Erythroblast (primary cell): ENCODE measurements at places on chromosomes 2 and 18.

GRCh38 chr2:831622-832021 is 119.0 kb upstream of the SNTG2 start:
- no peak for DNase-seq

DNA sequence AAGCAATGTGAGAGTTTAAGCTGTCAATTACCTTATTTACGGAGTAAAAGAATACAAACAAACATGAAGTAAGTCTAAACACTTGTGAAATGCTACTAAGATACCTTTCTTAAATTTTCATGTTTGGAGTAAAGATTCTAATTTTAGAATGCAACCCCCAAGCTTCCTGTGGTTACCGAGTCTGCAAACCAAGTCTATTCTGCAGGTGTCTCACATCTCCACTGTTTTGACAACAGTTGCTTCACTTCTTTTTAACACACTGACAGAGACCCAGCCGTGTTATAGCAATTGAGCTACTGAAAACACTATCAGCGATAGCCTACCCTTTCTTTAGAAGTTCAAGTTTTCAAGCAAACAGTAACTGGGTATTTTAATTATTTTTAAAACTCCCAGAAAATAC is 608.3 kb downstream of the ERBB4 start:
- no peak for DNase-seq

DNA sequence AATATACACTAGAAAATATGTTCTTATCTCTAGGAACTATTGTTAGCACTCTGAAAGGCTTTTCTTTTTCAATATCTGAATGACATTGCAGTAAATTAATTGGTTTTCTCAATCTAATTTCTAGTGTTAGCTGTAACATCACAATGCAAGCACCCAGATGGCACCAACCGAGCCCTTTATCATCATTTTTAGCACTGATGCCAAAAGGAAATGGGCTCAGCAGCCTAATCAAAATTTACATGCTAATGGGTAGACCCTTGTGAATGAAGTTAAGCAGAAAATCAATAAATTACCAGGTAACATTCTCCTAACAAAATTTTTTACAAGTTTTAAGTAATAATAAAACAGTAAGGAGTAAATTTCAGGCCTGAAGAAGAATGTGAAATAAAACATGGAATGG is 53.5 kb upstream of the PGAP1 start:
- DNase-seq, result no peak

- DNase-seq, result no peak
These were observed 30.5 kb downstream of the SLC39A10 start for GRCh38 chr2:195687320-195688086.

GRCh38 chr2:78541451-78542267 is 483.8 kb upstream of the REG3G start:
- no peak for DNase-seq

DNA sequence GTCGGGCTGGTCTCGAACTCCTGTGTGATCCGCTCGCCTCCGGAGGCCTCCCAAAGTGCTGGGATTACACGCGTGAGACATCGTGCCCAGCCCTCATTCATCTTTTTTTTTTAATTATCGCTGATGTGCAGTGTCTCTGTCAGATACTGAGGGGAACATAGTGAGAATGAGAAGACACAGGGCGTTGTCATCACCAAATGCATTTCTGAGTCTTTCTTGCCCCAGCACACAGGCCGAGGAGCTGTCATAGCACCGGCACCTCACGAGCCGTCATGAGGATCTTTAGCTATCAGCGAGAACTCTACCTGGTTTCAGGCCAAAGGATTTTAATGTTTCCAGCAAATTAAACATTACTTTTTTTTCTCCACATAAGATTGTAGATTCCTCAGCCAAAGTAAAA is 548.0 kb upstream of the SOX11 start:
- no peak for DNase-seq

DNA sequence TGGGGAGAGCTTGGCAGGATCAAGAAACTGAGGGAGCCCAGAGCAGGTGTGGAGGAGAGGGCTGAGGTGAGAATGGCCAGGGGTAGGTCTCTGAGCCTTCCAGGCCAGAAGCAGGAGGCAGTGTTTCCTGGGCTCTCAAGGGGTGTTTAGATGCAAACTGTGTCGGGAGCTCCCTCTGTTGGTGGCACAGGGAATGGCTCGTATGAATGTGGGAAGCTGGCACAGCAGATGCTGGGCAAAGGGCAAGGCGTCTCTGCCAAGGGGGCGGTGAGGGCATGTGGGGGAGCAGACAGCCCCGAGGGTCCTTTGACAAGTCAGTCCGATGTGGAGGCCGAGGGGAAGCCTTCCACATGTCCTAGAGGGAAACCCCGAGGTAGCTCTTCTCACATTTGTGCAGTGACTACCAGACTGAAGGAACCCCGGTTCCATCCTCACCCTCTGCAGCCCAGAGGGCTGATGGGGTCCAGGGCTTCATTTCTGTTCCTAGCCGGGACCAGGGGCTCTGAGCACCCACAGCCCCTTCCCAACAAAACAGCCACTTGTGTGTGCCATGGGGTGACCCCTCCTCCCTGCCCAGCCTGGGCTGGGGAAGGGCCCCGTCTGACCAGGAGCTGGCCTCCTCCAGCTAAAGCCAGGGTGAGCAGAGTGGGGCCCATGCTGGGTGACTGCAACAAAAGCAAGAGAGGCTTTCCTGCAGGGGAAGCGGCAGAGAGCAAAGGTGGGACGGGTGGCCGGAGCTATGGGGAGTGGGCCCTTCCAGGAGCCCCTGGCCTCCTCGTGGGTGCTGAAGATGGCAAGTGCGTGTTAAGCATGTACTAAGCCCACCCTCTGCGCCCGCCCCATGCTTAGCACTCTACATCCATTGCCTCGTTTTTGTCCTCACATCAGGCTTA is 103.4 kb downstream of the SEPTIN10 start:
- peak; percentile 44 for DNase-seq

GRCh38 chr2:220528180-220528675 is 900.8 kb downstream of the SLC4A3 start:
- DNase-seq, result no peak

GRCh38 chr2:218474527-218474926 is 55.6 kb downstream of the VIL1 start:
- no peak for DNase-seq

DNA sequence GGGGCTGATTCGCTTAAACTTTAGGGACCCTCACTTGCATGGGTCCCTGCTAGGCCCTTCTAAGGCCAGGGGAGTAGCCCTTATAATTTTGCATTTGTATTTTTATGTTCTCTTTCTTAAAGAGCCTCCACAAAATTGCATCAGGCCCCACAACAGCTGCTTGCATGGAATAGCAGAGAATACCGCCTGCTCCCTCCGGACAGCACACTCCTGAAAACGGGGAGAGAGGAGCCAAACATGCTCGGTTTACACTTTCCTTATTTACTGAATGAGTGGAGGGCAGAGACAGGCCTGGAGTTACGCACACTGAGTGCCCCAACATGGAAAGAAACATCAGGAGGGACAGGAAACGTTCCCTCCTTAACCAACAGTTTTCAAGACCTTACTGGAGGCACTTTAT is 132.2 kb downstream of the ANTXR1 start:
- no peak for DNase-seq

GRCh38 chr2:98985905-98986666 is 50.1 kb upstream of the CRACDL start:
- DNase-seq, result no peak

DNA sequence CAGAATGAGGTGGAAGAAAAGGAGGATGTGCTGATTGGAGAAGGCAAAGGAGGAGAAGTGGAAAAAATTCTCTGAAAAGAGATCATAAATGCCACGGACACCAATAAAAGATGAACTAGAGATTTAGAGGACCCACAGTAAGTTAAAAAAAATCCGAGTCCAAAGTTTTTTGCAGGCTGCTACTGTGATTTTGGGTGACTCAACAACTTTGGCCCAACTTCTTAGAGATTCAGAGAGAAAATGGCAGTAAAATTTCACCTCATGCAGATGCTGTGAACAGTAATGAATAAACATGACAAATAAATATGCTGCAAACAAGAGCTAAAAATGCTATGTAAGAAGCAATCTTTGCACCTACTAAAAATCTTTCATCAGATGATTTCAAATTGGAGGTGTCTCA is 176.9 kb upstream of the SESTD1 start:
- DNase-seq, result no peak

DNA sequence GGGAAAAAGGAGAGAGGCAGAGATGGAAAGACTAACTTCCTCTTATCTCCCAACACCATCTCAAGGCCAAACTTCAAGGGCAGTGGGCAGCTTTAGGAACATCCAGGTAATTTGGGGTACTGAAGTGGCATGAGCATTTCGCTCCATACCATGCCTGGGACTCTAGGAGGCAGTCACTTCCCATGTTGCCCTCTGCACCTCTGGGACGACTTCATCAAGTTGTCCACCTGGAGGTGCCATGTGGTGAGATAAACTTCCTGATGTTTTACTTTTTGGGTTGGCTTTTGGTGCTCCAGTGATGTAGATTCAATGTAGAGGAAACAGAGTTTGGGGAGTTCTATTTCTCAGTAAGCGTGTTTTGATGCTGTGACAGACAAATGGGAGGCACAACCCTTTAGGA is 56.3 kb upstream of the UPP2 start:
- DNase-seq, result no peak

GRCh38 chr2:64595397-64596176 is 58.1 kb downstream of the SERTAD2 start:
- DNase-seq, result peak; percentile 16

DNA sequence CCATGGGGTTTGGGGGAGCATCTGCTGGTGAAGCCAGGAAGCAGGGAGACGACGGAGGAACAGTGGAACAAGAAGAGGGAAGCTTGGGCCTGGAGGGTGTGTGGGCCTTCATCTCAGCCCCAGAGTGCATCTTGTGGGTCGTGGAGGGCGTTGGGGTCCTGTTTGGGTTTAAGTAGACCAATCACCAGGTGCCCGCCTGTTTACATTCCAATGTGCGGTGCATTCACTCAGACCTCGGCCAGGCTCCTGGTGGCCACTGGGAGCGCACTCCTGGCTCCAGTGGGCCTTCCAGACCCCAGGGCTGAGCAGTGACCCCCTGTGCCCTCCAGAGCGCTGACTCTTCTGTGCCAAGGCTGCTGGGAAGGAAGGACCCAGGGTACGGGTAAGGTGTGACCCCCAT is 293.7 kb downstream of the NDUFA10 start:
- DNase-seq, result no peak

DNA sequence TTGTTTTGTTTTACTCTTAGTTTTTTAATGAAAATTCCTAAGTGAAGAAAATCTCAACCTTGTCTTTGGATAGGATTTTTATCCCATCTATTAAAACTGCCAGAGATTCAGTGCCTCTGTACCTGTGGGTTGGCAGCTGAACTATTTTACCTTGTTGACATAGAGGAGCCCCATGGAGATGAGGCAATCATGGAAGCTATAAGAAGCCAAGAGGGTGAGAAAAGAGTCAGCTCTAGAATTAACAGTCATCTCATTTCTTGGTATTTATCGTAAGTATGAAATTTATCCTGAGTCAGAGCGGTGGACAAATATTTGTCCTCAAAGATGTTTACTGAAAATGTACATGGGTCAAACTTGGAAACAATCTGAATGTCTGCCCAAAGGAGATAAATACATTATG is 35.8 kb upstream of the PGAP1 start:
- DNase-seq, result no peak

- DNase-seq, result no peak
These were observed 192.7 kb downstream of the DYSF start for GRCh38 chr2:71646028-71646427.

- no peak for DNase-seq
These were observed 175.9 kb upstream of the KLHL29 start for GRCh38 chr2:23209059-23209458.

DNA sequence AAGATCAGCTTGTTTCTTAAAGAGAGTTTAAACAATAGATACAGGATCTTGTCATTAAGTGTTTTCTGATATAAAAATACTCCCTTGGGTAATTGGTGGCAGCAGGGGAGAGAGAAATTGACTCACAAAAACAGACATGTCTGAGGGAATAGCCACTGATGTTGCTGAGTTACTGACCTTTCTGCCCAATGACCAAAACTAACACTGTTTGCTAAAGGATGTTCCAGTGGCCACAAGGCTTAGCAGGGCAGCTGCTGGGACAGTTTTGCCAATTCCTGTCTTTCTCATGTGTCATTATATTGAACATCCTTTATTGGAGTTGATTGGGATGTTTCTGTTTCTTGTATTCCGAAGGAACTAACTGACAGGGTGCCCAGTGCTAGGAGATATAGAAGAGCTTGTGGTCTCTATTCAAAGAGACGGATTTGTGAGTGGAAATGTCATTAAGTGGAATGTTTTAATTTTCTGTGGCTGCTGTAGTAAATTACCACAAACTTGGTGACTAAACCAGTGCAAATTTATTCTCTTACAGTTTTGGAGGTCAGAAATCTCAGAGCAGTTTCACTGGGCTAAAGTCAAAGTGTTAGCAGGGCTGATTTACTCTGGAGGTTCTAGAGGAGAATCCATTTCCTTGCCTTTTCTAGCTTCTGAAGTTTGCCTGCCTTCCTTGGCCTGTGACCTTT is 124.8 kb upstream of the RMDN2 start:
- no peak for DNase-seq

DNA sequence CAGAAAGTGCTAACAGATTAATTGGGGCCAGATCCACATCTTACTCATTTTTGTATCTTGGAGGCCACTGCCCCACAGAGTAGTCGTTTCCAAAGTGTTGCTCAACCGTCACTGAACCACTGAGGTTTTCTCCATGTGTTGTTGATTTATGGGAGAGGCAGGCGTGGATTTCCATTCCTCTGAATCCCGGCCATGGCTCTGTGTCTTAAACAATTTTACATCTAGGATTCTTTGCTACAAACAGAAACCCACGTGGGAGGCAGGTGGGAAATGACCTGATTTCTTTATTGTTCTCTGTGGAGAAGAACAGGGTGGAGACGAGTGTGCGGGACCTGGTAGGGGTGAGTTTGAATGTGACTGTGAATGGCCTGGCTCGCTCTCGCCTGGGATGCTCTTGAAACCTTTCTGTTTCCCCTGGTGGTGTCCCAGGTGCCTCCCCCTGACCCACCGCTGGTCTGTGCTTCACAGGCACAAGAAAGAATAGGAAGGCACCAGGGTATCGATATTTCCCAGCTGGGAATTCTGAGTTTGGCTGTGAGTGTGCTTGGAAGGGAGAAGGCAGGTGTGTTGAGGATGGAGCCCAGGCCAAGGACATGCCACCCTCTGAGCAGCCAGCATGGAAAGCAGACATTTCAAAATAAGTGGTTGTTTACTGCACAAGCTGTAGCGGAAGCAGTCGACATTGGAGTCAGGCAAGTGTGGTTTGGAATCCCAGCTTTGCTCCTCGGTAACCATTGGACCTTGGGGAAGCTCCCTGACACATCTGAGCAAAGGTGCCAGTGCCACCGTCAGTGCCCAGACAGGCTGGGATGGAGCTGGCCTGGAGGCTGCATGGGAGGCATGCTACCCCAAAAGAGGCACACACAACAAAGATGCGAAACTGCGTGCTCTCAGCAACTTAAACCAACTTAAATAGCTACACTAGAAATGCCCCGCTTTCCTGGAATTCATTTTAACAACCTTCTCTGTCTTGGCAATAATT is 50.0 kb downstream of the LPIN1 start:
- no peak for DNase-seq
